ENCODE measurements at places on chromosomes 4 and X. TPM values are rescaled to one million over a fixed set of nuclear protein-coding genes. Genes with fewer than 3 reads are reported as not detected.

FAM47A gene
- not detected for total RNA-seq

AMTN gene
- 0.18 TPM for total RNA-seq

DNA sequence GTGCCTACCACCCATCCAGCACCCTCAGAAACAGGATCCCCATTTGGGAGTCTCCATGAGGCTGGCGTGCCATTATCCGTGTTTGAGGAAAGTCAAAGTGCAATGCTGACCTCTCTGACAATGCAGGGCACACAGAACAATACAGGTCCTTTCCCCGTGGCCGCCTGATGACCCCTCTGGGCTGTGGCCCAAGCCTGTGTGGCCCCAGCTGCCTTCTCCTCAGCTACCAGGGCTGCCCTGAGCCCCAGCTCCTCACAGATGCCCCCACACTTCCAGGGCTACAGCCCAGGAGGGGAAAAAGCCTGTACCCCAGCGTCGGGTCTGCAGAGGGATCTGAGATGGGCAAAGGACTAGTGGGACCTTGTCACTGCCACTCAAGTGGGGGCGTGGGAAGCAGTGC, 15.5 kb downstream of the ZFYVE28 start:
- DNase-seq, result no peak

SATL1 gene
- total RNA-seq, result not detected

- DNase-seq, result no peak
These were observed 214.6 kb downstream of the PALLD start for GRCh38 chr4:168711197-168712140.

GRCh38 chrX:36650622-36651021, 357.5 kb upstream of the FAM47C start:
- no peak for DNase-seq

KCNE5 gene
- 0.13 TPM for total RNA-seq

Data from pulmonary artery endothelial cell (primary cell).